ENCODE measurements at places on chromosomes 16 and 17.

DNA sequence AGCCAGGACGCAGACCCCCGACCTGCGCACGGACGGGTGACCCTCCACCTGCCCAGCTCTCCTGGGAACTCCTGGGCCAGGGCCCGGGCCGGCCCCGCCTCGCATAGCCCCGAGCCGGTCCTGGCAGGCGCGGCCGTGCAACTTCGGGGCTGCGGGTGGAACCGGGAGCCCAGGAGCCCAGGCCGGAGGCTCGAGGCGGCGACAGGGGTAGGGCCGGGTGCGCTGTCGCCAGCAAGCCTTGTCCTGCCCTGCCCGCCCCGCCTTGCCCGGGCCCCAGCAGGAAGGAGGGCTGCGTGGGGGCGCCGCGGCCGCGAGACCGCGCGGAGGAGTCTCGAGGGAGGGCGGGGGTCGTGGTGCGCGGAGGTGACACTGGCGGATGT lies 408 bp downstream of the LMF1 start:
- DNase-seq = peak; percentile 47

DNA sequence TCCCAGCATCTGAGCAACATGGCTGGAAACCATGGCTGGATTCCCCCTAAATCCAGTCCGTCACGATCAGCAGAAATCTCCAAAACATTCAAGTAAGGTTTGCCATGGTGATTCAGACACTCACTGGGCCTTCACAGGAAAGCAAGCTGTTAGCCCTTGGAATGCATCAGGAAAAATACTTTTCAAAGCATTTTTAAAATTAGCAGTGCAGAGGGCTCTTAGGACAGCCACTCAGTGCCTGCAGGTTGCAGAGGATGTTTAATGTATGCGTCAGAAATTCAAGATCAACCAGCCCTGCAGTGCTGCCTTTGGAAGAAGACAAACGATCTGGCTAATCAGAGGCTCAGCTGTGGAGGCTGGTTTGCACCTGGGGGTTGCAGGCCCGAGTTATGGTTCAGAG lies 50.3 kb downstream of the FOXL1 start:
- DNase-seq = no peak

DNA sequence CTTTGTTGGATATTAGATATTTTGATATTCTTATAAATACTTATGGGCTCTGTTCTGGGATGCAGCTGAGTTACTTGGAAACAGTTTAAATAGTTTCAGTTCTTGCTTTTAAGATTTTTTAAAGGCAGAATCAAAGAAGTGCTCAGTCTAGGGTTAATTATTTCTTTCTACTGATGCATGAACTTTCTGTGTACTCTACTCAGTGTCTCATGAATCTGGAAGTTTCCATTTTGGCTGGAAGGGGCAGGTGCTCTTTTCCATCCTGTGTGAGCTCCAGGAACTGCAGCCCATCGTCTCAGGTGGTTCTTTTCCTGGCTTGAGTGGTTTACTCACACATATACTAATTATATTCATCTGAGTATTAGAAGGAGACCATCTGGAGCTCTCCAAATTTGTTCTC lies 61.1 kb upstream of the CPHXL start:
- DNase-seq = no peak

GRCh38 chr17:59856859-59857794 lies 35.6 kb downstream of the TUBD1 start:
- DNase-seq = no peak

- no peak for DNase-seq
These were observed 797.5 kb upstream of the EEF2KMT start for GRCh38 chr16:5895137-5895536.

GRCh38 chr17:32697728-32698625 lies 178.9 kb downstream of the MYO1D start:
- DNase-seq = no peak

GRCh38 chr17:81991684-81992305 lies 14.4 kb downstream of the ASPSCR1 start:
- DNase-seq = peak; percentile 72

- peak; percentile 44 for DNase-seq
These were observed 45.4 kb downstream of the BAHCC1 start for GRCh38 chr17:81440511-81441244.

DNA sequence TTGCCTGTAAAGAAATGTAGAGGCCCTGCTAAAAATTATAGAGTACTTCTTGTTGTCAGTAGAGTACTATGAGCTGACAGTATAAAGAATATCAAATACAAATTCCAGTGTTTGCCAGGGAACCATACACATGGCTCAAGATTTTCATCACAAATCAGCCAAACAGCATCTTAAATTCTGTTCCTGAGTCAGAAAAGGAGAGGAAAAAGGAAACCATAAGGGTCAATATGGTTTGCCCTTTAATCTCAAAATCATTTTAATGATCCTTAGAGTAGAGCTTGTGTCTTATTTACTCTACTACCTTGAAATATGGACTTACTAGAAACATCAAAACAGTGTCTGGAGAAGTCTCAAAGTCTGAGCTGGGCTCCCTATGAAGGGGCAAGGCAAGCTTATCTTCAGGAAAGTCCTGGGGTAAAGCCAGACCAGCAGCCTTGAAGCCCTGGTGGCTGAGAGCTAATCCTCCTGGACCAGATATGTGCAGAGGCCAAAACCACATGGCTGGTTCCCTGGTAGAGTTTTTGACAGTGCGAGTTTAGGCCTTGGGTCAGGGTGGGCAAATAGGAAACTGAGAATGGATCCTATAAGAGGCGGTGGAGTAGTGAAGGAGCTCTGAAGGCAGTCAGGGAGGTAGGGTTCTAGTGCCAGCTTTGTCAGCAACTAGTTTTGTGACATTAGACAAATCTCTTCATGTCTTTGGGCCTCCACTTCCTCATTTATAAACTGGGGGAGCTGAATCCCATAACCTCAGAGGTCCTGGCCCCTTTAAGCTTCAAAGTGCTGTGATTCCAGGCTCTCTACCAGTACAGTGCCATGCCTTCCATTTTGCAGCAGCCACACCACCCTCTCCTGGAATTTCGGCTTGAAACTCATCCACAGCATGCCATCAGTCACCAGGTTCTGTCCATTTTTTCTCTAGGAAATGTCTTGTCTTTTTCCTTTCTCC lies 38.9 kb downstream of the MRTFB start:
- peak; percentile 61 for DNase-seq

GRCh38 chr17:38970804-38971203 lies 3.6 kb upstream of the FBXO47 start:
- peak; percentile 16 for DNase-seq

DNA sequence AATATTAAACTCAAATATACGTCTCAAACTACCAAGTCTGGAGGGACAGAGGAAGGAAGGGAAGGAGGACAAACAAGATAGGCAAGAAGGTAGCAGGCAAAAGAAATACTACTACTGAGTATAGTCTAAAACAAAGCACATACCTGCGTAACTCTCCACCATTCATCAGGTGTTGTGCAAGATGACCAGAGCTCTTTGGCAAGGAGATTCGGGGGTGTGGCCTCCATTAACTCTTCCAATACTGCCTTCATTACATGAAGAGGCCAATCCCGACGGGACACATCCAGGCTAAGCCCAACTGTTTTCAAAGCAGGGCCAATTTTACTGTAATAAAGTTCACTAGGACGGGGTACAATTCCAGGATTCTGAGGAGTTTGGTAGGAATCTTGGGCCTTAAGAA lies 38.2 kb upstream of the ARL6IP1 start:
- DNase-seq = no peak

- DNase-seq = peak; percentile 8
These were observed 124.2 kb downstream of the PARN start for GRCh38 chr16:14505846-14506245.

- DNase-seq = peak; percentile 25
These were observed 46.0 kb upstream of the ERCC4 start for GRCh38 chr16:13873835-13874438.

DNA sequence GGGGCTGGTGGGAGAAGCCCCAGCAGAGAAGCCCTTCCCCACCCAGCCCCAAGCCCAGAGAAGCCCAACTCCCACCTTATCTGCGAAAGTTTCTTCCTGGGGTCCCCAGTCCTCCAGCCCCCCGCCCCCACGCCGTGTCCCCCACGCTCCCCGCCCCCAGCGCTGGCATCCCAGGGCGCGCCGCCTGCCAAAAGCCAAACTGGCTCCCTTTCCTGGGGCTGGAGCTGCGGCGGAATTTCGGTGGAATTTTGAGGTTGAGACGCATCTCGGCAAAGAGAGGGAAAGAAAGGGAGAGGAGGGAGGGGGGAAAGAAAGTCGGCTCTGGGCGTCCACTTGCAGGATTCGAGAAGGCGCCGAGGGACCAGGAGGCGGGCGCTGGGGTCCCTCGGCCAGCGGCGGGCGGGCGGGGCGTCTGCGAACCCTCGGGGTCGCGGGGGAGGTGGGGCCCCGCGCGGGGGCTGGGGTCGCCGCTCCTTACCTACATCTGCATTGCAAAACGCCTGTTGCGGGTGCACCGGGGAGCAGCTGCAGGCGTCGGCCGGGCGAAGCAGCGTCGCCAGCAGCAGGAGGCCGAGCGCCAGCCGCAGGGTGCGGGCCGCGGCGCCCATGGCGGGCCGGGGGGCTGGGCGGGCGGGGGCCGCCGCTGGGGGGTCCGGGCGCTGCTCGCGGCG lies 571 bp downstream of the TIMP2 start:
- DNase-seq = no peak

DNA sequence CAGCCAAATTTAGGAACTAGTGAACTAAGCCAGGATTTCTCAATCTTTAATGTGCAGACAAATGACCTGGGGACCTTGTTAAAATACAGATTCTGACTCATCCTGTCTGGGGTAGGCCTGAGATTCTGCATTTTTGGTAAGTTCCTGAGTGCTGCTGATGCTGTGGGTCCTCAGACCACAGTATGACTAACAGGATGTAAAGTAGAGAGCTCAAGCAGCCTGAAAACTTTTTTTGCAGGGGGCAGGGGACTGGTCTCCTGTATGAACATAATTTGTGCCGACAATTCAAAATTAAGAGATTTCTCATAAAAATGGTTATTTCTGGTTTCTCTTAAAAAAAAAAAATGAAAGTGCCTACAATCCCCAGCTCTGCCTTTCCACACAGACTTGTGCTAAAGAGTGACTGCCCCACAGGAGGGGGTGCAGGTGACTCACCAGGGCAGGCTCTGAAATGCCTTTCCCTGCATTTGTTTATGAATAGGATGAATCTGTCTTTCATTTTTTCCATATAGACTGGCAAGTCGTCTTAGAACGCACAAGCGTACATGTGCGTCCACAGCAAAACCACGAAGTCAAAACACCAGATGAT lies 271.5 kb downstream of the PHKB start:
- DNase-seq = no peak

DNA sequence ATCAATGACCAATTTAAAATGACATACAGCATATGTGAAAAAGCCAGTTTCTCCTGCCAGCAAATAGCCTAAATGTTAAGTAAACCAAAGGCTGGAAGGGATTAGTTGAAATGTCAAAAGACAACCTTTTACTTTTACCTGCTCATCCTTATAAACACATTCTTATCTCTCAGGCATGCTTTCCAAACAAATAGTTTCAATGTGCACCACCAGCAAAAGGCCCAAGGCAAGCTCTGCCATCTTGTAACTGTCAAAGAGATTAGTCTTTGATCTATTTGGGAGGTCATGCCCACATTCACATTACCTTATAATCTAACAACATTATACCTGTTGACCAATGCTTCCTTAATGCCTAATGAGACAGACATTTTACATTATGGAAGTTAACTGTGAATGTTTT lies 132.2 kb upstream of the NACA2 start:
- no peak for DNase-seq

DNA sequence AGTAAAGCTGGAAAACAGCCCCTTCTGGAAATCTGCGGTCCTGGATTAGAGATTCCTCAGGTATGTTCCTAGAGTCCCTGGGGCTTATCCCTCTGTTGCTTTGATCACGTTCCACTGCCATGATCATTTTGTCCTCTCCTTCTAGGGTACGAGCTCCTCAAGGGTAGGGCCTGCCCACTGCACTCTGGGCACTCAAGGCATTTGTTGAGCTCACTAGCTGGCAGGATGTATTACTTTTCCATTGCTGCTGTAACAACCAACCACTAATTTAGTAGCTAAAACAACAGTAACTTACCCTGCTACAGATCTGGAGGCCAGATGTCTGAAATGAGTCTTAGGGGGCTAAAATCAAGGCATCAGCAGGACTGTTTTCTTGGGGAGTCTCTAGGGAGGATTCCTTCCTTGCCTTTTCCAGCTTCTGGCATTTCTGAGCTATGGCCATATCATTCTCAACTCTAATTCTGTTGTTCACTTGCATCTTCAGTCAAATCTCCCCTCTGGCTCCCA lies 65.7 kb downstream of the ARSG start:
- no peak for DNase-seq

DNA sequence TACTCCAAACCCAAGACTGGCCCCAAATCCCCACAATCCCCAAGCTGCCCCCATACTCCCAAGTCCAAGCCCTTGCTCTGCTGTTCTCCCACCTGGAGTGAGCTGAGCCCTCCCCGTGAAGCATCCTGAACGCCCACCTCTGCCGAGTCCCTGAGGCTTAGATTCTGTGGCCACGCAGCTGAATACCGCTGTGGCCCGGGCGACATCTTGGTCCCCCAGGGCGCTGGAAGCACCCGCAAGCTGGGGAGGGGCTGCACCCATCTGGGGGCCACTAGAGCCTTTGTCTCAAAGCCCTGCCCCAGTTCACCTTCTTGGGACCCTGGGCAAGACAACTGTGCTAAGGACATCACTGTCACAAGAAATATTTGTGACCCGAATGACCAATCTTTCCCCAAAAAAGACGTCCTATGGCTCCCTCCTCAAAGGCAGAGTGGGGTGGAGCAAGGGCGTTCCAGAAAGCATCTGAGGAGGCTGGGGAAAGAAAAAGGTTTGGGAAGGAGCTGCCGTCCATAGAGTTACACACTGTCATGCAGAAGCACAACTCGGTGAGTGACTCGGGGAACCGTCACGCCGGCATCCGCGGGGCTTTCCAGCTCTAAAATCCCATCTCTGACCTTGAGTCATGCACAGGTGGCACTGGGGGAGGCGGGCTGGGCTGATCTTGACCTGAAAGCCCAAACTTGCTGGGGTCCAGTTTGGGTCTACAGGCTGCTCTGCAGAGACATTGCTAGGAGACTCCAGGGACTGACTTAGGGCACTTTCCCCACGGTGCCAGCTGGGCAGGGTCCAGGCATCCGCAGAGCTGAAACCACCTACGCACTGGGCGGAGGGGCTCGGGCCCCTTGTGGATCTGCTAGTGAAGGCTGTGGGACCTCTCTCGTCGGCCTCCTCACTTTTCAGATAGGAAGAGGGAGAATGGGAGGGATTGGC lies 6.6 kb downstream of the PTX4 start:
- DNase-seq = no peak

DNA sequence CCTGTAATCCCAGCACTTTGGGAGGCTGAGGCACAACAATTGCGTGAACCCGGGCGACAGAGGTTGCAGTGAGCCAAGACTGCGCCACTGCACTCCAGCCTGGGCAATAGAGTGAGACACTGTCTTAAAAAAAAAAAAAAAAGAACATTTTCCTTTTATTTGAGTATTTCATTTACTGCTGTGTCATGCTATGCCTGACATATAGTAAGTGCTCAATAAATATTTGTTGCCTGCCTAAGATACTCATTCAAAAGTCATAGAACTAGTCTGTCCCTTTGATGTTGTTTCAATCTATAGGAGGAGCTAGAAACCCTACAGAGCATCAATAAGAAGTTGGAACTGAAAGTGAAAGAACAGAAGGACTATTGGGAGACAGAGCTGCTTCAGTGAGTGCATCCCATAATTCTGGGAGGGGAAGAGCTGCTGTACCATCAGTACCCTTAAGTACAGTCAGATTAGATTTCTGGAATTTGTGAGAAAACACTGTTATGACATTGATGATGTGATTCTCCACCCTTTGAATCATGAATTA lies 20.0 kb downstream of the CALCOCO2 start:
- no peak for DNase-seq

Data from hematopoietic multipotent progenitor cell treated with erythropoietin and hydrocortisone succinate and interleukin-3 and kit ligand, for 6 days (in vitro differentiated cells).